ENCODE measurements at places on chromosomes 13 and 19.

GRCh38 chr13:79541426-79542049 lies 60.6 kb downstream of the NDFIP2 start:
- DNase-seq: no peak

- no peak for DNase-seq
Measured at GRCh38 chr19:21468791-21469190, 36.6 kb upstream of the ZNF429 start.

DNA sequence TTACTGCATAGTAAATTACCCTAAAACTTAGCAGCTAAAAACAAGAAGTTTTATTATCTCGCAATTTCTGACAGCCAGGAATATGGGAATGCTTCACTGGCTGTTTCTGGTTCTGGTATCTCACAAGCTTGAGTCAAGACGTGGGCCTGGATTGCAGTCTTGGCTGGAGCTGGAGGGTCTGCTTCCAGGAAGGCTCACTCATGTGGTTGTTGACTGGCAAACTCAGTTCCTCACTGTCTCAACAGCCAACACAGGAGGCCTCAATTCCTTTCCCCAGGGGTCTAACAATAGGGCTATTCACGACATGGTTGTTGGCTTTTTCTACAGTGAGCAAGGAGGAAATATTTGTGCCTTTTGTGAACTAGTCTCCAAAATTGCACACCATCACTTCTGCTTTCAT lies 146.3 kb downstream of the GPC5 start:
- DNase-seq: no peak

DNA sequence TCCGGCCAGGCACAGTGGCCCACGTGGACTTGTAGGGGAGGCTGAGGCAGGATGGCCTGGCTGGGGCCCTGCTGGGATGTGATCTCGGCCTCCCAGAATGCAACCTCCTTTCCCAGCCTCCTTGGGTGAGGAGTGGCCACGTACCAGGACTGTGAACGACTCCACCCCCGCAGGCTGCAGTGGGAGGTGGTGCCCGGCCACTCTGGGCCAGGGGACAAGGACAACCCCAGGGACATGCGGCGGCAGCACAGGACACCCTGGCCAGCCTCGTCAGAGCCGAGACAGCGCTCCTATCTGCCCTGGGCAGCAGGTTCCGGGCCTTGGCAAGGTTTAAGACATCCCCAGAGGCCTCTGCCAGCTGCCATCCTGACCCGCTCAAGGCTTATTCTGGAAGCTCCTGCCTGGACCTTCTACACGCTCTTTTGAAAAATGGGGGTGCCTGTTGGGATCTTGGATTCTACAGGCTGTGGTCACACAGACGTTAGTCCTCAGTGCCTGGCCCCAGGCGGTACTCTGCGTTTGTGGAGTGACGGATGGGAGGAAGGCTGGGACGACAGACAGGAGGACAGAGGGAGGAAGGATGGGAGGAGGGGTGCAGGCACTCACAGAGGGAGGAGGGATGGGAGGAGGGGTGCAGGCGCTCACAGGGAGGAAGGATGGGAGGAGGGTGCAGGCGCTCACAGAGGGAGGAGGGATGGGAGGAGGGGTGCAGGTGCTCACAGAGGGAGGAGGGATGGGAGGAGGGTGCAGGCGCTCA lies 19.9 kb upstream of the CACTIN start:
- DNase-seq: no peak

- no peak for DNase-seq
Measured at GRCh38 chr19:40216013-40216776, 2.0 kb downstream of the TTC9B start.

- no peak for DNase-seq
Measured at GRCh38 chr19:33863436-33863835, 66.8 kb downstream of the KCTD15 start.

DNA sequence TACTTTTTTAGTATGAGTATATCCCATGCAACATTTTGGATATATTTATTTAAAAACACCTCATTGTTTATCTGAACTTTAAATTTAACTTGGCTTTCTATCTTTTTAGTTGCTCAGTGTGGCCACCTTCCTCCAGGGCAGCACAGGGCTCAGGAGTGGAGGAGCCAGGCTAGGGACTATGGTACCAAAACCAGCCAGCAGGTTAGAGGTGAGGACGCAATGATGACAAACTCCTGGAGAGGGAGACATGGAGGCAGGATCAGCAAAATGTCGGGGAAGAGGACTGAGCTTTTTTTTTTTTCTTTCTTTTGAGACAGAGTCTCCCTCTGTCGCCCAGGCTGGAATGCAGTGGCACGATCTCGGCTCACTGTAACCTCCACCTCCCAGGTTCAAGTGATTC lies 29.6 kb upstream of the CALM3 start:
- DNase-seq: no peak

DNA sequence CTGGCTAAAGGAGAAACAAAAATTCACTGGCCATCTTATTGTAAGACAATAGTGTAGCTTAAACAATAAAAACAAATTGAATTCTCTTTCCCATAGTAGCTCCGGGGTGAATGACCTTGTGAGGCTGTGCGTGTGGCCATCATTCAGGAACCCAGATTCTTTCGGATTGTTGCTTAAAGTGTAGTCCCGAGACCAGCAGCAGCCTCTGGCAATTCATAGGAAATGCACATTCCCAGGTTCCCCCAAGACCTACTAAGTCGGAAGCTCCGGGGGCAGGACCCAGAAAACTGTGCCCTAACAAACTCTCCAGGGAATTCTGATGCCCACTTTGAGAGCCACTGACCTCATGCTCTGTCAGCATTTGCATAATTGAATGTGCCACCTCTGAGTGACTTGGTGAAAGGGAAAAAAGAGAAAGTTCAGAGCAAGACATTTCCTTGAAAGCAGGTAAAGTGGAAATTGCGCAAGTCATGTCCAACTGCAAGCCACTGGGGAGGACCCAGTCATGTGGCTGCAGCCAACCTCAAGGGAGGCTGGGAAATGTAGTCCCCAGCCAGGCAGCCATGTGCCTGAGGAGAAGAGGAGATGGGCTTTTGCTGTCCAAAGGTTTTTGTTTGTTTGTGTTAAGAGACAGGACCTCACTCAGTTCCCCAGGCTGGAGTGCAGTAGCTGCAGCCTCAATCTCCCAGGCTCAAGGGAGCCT lies 50.7 kb upstream of the PNMA8B start:
- DNase-seq: no peak

DNA sequence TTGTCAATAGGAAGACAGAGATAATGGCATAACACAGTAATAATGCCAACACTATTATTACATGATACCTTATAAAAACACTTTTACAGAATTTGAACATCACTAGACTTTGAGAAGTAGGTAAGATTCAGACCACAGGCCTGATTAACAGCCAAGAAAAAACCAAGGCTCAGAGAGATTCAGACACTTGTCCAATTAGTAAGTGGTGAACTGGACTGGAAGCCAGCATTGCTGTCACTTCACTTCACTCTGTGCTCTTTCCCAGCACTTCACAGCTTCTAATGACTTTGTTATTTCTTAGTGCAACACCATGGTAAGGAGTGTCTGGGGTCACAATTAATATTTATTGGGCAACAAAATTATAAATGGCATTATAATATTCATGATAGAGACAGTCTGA lies 91.9 kb downstream of the TRPC4 start:
- no peak for DNase-seq

DNA sequence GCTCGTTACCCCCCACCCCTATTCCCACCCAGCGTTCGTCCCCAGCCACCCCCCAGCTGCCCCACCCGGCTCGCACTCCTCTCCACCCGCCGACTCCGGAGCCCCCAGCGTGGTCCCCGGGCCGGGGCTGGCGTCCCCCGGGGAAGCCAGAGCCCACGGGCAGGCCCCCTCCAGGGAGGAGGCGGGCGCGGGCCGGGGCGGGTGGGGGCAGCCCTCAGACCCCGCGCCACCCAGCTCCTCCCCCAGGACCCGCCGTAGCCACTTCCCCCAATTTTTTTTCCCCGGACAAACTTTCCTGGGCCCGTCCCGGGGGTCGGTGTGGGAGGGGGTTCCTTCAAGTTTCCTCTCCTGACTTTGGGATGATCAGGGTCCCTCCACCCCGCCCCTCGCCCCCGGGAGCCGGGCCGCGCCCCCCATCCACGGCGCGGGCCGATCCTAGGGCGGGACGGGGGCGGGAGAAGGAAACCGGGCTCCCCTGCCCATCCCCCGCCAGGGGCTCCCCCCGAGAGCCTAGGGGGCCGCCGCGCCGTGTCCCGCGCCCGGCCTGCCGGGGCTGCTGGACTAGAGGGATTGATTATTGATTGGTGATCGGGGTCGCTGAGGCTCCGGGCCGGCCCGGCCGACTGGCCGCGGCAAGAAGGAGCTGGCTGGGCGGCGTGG lies 927 bp upstream of the TSHZ3 start:
- no peak for DNase-seq

GRCh38 chr13:73090116-73090822 lies 31.5 kb downstream of the KLF5 start:
- DNase-seq: no peak

DNA sequence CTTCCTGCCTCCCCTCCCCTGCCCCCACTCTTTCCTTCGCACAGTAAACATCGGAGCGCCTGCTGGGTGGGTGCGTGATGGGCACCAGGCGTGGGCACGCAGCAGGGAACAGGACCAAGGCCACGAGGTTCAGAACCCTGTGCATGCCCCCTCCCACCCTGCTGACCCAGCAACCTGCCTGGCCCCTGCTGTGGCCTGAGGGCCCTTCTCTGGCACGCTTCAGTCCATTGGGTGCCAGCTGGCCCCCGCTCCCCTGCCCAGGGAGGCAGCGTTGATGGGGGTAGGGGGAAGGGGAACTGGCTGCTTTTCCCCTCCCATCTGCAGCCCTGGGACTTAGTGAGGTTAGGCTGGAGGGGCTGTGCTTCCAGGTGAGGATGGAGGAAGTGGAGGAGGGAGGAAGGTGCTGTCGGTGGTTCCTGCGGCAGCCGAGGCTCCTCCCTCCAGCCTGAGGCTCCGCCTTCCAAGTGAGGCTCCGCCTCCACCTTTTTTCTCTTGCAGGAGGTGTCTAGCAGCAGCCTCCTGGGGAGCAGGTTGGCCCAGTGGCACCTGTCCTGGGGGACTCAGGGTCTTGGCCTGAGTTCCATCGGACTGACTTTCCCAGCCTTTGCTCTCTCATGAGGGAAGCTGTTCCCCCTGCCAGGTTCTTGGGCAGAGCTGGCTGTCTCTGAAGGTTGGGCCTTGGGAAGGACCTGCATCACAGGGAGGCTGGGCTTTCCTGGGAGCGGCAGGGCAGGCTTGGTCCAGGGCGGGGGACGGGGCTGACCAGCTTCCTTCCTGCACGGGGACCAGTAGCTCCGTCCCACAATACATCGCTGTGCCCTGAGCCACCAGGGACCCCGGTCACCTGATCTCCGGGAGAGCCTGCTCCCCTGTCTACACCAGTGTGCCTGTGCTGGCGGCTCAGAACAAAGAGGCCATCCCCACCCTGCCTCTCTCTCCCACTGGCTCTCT lies 7.3 kb downstream of the PIAS4 start:
- no peak for DNase-seq

DNA sequence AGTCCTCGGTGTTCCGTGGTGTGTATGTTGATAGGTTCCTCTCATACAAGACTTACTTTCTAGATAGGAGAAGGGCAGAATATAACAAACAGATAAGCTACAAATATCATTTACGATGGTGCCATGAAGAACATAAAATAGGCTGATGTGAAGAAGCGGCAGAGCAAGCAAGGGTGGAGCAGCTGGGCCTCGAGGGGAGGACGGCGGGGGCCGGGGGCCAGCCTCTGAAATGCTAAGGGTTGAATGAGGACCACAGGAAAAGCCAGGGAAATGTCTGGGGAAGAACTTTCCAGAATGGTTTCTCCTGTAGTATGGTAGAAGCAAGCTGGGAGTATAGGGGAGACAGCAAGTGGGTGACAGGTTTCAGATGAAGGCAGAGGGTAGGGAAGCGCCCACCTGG lies 529.5 kb downstream of the LIG4 start:
- no peak for DNase-seq

DNA sequence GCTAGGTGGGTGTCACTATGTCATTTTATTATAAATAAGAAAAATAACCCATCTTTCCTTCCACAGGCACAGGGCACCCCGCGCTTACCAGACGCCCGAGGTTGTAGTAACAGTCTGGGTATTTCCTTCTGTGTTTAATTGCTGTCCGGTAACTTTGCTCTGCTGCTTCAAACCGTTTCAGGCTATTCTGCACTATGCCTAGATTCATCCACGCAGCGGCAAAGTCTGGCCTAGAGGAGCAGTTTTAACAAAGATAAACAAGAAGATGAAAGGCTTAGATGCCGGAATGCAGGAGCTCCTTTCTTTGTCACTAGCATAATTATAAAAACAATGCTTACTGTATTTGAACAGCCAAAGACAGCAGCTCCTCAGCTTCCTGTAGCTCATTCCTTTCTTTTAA lies 36.9 kb upstream of the GGACT start:
- no peak for DNase-seq

GRCh38 chr13:50927701-50928100 lies 18.1 kb downstream of the RNASEH2B start:
- DNase-seq: no peak

GRCh38 chr13:51997641-51998330 lies 13.5 kb downstream of the ATP7B start:
- no peak for DNase-seq

- DNase-seq: no peak
Measured at GRCh38 chr13:31372454-31372853, 172.7 kb downstream of the B3GLCT start.

DNA sequence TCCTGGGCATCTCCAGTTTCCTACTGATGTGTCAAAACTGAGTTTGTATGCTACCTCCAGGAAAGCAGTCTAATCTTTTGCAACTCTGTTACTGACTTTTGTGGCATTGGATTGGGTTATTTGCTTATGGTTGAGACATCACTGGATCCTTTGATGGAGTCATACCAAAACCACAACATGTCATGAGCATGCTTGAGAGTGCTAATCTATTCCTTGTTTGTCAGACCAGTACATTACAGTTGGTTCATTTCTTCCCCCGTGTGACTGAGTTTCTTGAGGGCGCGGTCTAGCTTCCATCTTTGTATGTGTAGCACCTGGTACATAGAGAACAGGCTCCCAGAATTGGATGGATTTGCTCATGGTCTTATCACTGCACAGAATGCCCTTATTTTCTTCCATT lies 43.2 kb downstream of the SUGT1 start:
- DNase-seq: no peak

- no peak for DNase-seq
Measured at GRCh38 chr13:102117175-102117831, 284.5 kb downstream of the FGF14 start.

DNA sequence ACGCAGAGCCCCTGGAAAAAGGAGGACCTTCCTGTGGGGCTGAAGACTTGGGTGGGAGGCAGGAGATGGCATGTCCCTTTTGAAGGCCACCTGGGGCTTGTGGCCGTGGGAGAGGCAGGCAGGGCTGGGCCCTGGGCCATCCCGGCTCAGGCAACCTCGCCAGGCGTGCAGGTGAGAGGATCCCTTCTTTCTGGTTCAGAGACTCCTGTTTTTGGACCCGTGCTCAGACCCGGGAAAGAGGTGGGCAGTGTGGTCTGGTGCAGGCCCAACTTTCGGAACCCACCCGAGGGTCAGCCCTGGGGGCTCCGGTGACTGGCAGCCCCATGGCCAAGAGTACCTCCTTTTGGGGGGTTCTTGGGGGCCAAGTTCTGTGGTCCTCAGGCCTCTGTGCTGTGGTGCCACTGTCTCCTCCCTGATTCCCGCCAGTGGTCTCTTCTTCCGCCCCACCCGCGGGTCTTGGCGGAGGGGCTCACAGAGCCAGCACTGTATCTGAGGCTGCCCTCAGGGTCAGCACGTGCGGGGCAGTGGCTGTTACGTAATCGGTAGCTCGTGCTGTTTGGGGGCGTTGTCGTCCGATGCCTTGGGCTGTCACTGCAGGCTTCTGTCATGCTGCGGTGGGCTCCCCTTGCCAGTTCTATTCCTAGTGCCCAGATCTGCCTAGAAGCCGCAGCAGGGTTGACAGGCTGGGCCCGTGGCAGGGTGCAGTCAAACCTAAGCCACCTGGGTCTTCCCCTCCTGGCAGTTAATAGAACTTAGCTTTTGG lies 42.7 kb downstream of the KDM4B start:
- DNase-seq: no peak

- DNase-seq: no peak
Measured at GRCh38 chr19:7602240-7602934, 6.7 kb downstream of the CAMSAP3 start.
